ENCODE measurements at places on chromosomes 11 and 22.
A peak's percentile ranks its signal among the peaks of the same experiment; 100 is the strongest.

DNA sequence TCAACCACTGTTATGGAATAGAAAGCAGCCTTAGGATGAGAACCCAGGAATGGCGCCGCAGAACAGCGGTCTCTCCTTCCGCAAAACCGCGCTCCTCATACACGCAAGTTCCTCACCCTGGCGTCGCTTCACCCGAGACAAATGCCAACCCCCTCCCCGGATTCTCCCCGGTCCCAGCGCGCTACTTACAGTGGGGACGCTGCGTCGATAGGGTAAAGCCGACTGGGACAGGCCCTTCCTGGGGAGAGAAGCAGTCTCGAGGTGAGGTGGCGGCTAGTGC lies 287 bp downstream of the RPS13 start:
- DNase-seq: no peak

GRCh38 chr11:83127310-83127637 lies 29.7 kb upstream of the PCF11 start:
- DNase-seq: no peak

DNA sequence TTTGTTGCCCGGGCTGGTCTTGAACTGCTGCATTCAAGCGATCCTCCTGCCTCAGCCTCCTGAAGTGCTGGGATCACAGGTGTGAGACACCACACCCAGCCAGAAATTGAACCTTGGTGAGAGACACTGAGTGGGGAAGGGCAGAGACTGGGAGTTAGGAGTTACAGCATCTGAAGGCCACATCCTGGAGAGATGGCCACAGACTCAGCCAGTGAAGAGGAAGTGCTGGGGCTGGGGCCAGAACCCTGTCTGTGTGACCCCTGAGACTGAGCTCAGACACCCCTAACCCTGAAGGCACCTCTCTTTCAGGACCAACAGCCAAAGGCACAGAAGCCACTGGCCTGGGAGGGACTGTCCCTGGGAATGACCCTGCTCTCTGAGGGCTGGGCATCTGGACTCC lies 33.8 kb downstream of the TXN2 start:
- no peak for DNase-seq

GRCh38 chr11:9179141-9179540 lies 86.0 kb downstream of the DENND5A start:
- no peak for DNase-seq

DNA sequence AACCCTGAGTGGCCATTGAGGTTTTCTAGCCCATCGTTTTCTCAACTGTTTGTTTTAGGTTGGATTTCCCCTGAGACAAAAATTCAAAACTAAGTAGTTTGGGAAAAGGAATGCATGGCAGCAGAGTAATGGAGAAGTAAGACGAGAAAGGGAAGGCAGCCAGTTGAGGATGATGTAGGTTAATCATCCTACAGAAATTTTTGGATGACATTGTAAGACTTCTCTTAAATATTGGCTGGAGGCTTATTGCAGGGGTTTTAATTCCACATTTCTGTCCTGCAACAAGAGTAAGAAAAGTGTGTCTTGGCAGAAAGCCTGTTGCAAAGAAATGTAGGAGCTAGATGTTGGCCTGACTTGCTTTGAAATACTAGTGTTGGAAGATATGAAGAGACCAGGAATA lies 308.8 kb downstream of the LUZP2 start:
- no peak for DNase-seq

- DNase-seq: no peak
Measured at GRCh38 chr11:59572091-59572490, 43.5 kb downstream of the OSBP start.

GRCh38 chr22:18103527-18104269 lies 6.9 kb upstream of the TUBA8 start:
- DNase-seq: no peak

DNA sequence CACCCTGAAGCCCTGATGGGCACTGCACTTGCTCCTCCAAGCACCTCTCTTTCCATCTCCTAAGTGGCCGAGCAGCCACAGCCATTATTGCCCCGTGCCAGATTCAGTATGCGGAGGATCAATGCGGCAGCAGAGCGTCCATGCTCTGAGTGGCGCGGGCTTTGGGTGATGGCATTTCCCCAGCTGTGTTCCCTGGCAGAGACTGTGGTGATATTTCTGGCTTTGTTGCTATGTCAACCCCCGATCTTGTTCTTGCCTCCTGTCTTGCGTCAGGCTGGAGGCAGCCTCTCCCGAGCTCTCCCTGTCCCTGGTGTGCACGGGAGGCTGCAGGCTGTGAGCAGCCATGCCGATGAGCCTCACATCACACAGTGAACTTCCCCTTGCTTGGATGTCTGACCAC lies 1018.6 kb downstream of the TBC1D22A start:
- no peak for DNase-seq

- DNase-seq: no peak
Measured at GRCh38 chr11:12683874-12684273, 9.7 kb downstream of the TEAD1 start.

- DNase-seq: no peak
Measured at GRCh38 chr11:106695506-106695905, 322.8 kb downstream of the GUCY1A2 start.

DNA sequence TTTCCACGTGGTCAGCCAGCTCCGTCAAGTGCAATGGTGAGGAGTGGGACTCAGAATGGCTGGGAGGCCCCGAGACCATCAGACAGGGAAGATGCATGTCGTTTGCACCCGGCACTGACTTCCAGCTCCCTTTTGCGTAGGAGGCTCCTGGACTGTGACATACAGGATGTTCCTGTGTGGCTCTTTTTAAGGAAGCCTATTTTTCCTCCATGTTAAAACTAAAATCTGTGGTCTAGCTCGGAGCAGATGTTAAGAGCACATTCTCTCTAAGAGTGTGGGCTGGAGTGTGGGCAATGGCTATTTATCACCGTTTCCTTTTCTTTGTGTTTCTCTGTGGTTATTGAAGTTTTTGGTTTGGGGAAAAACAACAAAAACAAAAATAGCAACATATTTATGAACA lies 40.9 kb upstream of the AMPD3 start:
- no peak for DNase-seq

GRCh38 chr11:5809122-5809519 lies 397 bp downstream of the OR52N2 start:
- DNase-seq: no peak

DNA sequence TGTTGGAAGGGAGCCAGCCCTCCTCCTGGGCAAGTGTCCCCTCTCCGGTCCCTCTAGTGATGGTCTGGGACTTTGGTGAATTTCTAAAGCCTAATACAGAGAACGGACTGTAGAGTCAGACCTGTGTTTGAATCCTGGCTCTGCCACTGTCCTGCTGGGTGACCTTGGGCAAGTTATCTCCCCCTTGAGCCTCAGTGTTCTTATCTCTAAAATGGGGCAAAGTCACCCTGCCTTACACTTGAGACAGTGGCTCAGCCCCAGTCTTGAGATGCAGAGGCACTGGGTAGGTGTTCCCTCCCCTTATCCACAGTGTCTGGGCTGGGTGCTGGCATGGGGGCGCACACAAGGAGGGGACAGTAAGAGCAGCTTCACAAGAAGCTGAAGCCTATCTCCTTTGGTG lies 20.9 kb downstream of the DGAT2 start:
- DNase-seq: no peak

DNA sequence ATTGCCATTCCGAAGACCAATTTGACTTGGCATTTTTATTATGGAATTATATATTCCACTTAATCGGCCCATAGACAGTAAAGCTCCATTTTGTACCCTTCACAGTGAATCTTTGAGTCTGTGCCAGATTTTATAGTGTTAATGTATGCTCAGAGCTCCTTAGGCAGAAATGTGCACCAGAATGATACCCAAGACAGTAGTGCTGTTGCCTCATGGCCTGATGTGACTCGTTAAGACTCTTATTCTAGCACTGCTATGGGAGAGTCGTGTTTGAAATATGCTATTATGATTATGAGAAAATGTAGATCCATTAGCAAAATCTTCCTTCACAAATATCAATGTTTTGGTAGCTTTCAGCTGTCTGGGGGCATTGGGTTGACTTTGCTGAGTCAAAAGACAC lies 209.8 kb upstream of the RAG2 start:
- no peak for DNase-seq

GRCh38 chr11:79314906-79315689 lies 125.7 kb downstream of the TENM4 start:
- peak; percentile 29 for DNase-seq

GRCh38 chr22:49540084-49540912 lies 287.4 kb downstream of the BRD1 start:
- DNase-seq: no peak

DNA sequence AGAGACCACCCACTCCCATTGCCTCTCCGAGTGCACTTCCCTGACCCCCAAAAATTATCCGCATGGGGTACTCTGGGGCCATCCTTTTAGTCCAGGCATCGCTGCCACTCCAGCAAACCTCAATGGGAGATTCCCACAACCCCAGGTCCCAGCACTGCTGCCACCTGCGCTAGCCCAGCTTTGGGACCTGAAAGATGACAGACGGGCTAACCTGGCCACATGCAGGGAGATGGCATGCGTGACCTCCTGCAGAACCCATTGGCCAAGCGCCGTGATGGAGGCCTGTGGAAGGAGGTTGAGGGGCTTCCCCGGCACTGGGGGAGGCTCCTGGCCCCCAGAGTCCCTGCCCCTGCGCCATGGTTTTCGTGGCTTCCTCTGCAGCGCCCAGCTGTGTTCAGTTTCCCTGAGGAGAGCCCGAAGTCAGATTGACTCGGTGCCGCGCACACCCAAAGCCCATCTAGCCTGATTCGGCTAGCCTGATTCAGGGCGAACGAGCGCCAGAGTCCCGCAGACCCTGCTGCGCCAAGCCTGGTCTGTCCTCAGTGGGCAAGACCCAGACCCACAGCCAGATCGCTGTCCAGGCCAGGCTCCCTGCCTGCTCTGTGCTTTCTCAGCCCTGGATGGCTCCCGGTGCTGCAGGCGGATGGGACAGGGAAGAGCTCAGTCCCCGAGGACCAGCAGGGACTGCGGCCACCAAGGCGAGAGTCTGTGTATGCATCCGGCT lies 751 bp upstream of the WNT7B start:
- DNase-seq: no peak

DNA sequence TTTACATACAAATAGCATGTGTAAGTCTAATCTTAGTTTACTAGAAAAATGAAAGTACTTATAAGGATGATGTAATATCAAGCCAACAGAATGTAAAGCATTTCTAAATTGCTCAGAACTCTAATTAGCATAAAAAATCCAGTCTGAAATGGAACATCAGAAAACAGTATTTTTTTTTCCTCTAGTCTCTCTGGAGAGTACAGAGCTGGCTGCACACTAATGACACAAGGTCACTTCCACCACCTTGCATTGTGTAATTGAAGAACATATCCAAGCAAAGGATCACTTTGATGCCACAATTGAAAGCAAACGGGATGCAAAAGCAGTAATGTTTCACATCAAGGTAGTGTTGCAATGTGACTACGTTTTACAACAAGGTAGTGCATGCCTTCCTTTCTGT lies 548.0 kb upstream of the LUZP2 start:
- DNase-seq: no peak

DNA sequence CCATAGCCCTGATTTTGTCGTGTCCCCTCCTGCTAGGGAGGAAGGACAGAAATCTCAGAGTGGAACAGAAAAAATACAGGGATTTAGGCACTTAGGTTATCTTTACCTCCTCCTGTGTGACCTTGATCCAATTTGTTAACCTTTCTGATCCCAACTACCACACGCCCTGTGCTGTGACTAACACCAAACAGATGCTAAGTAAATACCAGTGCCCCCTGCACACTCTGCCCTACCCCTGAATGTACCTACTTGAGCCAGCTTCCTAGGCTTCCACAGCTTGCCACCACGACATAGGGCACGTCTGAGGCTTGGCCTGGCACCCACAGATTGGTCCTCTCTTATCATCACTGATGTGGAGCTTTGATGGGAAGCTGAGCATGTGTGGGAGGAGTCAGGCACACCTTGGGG lies 9.2 kb downstream of the MYO18B start:
- DNase-seq: no peak

DNA sequence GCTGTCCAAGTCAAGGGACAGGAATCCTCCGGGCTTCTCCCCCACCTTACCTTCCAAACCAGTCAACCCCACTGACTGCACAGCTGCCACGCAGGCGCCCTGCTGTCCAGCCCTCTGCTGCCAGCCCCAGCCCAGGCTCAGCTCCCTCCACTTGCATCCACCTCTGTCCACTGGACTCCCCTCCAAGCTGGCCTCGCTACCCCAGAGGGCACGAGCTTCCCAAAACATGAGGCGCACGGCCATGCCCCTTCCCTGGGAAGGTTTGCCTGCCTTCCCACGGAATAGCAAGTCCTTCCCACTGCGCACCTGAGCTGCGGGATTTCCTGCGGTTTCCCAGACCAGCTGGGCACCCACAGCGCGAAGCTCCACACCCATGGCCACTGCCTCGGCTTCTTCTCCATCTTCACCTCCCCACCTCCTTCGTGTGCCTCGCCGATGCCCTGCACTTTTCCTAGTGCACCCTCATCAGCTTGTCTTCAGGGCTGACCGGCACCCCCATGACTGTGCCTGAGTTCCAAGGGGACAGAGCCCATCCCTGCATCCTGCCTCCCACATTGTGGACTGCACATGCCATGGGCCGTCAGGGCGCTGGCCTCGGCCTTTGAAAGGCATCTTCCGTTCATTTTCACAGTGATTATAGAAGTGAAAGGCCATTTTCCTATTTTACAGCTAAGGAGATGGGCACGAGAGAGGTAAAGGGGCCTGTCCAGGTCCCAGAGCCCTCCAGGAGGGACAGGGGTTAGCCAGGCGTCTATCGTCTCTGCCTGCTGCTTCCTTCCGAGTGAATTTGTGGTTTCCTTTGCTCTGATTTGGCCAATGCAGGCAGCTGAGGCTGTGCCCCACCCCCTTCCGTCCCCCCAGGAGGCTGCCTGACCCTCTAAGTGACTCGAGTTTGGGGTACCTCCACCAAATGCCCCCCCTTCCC lies 16.4 kb downstream of the IFITM10 start:
- no peak for DNase-seq

GRCh38 chr11:68813773-68814172 lies 27.9 kb downstream of the CPT1A start:
- no peak for DNase-seq

DNA sequence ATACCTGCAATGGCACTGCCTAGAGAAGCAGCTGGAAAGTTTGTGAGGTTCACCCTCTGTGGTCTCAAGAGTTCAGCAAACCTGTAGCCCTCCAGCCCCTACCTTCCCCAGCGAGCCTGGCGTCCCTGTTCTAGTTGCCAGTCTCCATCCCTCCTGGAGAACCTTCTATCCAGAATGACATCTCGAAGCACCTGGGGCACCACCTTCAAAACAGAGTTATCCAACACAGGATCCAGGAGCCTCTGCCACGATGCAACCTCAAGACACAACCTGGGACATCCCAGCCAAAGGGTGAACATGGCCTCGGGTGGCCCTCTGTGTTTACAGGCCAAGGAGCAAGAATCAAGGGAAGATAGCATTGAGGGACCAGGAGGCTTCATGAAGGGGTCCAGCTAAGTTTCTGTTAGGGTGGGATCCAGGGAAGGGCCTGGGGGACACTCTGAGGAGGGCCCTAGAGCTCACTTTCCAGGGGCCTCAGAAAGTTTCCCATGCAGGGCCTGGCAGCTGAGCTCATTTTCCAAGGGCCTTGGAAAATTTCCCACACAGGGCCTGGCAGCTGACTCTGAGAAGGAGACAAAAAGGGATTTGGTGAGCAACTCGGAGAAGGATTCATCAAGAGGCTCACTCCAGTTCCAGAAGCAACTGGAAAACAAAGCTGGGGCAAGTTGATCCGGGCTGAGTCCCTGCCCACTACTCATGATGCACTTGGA lies 36.9 kb upstream of the SYT13 start:
- no peak for DNase-seq
